ENCODE measurements at places on chromosomes 5 and 9.

DNA sequence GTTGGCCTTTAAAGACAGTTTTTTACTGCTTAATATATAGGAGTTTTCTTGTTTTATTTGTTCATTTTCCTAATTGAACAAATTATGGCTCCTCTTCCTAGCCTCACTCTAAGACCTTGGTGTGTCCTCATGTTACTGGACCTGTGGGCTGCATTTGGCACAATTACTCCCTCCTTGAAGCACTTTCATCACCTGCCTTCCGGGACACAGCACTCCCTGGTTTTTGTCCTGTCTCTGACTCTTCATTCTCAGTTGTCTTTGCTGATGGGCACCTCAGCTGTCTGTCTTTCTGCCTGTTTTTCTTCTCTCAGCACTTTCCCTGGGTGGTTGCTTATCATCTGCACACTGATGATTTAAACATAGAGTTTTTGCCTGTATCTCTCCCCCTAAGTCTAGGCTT is 13.6 kb downstream of the GTF3C4 start:
- DNase-seq, result no peak

DNA sequence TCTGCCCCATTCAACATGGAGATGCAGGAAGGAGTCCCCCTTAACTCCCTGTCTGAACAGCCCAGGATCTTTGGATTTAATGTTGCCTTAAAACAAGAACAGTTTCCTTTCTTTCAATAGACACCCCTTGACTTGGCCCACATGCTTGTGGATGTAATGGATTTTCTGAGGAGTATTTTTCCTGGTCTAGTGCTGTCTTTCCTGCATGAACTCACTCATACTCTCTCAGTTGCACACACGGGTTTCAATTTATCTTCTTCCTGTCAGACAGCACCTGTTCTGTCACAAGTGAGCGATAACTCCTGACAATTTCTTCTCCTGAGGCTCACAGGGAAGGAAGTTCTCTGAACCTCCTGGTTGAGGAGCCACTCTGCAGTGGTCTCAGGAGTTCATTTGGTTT is 85.1 kb downstream of the ACER2 start:
- no peak for DNase-seq

DNA sequence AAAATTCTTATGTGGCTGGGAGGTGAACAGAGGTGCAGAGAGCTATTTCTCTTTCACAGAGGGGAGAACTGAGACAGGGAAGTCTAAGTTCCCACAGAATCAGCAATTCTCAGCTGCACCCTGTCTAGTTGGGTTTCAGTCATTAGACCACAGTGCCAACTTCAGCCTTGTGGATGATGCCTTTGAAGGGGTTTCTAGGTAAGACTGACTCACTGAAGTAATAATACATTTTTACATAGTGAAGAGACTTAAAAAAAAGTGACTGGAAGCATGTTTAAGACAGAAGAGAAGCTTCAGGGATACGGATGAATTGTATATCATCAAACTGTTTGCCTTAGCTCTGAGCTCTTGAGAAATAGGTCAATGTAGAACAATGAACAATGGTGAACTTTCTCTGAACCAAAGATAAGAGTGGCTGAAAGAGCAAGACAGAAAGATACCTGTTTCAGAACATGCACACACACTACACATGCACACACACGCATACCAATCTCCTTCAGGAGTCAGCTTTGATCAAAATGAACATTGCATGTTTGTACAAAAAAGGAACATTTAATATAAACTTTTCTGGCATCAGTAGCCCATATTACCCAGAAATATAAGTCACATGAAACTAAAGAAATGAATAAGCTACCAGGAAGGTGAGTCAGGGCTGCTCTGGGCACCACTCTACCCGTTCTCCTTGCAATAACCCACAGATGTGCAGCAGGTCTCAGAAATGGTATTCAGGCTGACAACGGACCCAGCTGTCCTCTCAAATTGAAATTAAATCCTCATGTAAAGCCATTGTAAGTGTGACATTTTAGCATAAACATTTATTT is 12.6 kb upstream of the FYB1 start:
- peak; percentile 68 for DNase-seq

DNA sequence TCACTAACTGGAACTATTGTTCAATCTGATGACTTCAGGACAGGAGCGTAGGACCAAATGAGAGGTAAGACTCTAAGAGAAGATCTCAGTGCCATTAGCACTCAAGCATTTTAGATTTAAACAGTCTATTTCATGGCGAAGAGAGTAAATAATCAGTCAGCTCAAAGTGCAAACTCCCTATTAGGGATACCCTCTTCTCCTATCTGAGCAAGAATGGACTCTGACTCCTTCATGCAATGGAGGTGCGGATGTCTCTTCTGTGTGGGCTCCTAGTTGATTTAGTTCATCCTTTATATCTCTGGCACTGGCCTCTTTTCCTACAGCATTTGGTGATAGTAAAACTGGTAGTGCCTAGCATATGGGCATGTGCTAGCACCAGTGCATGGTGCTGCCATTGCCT is 144.6 kb downstream of the SMC2 start:
- no peak for DNase-seq

DNA sequence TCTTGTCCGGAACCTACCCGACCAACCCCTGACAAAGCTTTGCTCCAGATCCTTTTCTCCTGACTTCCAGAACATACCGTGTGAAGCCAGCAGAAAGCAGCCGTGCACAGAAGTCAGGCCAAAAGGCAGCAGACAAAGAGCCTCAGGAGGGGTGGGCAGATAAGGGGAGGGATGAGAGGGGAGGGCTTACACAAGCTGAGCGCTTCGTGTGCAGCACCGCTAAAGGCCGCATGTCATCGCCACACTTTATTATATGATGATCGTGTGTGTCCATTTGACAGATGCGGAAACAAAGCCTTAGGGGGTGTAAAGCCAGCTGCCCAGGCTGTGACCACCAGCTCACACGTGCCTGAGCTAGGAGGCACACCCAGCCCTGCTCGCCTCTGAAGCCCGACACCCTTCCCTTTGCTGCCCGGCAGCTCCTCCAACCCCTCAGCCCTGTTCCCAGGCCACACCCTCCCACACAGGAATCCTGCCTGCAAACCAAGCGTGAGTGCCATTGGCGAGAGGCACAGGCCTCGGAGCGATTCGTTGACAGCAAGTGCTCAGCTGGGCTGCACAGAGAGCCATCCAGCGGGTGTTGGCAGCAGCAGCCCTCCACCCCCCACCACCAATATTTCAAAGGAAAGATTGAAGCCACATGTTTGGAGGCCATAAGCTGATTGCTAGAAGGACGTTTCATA is 170.5 kb upstream of the SMIM23 start:
- DNase-seq, result no peak

DNA sequence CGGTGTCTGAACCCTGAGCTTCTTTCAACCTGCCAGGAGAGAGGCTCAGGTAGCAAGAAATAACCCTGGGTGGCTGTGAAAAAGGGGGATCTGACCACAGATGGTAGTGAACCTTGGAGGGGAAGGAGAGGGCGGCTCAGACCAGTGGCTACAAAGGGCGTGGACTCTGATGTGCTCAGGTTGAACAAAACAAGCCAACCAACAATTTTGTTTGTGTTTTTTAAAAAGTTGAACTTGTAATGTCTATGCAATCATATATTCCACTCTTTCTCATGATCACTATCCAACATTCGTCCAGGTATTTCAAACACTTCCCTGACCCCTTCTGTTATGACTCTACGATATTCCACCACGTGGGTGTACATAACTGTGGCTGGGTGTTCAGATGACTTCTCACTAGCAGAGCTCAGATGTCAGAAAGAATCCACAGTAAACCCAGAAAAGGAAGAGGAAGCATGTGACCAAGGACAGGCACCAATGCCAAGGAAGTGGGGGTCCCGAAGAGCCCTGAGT is 20.0 kb downstream of the PTPN3 start:
- no peak for DNase-seq

DNA sequence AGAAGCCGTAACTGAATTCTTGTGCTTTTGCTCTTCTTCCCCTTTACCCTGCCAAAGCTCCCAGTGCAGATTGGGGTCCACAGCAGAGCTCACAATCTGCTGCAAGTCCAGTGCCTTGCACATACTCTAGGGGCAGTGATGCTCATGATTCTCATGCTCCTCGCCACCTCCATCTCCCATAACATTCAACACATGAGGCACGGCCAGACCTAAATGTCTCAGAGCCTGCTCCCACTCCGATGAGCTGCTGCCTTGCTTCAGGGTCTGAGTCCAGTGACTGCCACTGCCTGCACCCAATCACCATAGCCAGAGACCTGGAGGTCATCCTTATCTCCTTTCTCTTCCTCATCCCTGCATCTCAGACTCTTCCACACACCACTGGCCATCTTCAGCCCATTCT is 10.5 kb downstream of the CSF1R start:
- DNase-seq, result no peak

- no peak for DNase-seq
Observed at GRCh38 chr5:92460505-92460904, 1077.4 kb upstream of the ARRDC3 start.

DNA sequence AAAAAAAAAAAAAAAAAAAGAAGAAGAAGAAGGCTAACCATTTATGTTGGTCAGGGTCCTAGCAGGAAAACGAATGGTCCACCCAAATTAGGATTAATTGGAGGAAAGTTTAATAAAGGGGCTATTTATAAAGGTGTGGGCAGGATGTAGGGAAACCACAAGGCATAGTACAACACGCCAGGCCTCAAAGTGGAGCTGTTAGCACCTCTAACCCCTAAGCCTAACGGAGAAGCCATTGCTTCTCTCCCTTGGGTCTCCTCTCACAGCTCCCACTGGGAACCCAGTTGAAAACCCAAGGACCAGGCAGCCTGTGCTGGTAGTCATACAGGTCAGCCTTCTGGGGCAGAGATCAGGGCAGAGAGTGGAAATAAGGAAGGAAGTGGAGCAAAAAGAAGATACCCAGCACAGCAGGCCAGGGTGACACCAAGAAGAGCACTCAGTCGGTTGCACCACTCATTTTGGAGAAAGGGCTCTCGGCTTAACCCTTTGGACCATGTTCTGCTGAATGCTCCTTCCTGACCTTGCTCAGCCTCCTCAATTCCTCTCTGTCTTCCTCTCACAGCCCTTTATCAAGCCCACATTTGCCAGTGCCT is 8.8 kb upstream of the GLIPR2 start:
- DNase-seq, result no peak

- no peak for DNase-seq
Observed at GRCh38 chr5:141878186-141878710, at the start of gene PCDH1. TSS of gene PCDH1 (minus strand) at chr5:141878410. CDS start at chr5:141878262, 148 bp downstream.

DNA sequence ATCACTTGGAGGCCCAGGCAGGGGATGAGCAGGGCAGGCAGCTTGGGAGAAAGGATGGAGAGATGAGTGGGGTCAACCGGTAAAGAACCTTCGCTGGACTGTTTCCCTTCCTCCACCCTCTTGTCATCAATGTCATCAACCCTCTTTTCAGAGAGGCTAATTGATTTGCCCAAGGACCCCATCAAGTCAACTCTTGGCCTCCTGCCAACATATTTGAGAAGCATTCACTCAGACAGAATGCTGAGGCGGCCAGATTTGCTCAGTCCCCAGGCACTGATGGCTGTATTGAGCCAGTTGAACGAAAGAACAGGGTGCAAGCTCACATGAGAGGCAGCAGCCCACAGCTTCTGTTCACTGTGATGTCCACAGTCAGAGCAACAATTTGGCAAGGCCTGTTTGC is 193.5 kb downstream of the RFK start:
- DNase-seq, result no peak

- DNase-seq, result no peak
Observed at GRCh38 chr5:142763701-142764100, 6.5 kb upstream of the ARHGAP26 start.

GRCh38 chr9:123395276-123395688 is 39.3 kb downstream of the CRB2 start:
- DNase-seq, result no peak

DNA sequence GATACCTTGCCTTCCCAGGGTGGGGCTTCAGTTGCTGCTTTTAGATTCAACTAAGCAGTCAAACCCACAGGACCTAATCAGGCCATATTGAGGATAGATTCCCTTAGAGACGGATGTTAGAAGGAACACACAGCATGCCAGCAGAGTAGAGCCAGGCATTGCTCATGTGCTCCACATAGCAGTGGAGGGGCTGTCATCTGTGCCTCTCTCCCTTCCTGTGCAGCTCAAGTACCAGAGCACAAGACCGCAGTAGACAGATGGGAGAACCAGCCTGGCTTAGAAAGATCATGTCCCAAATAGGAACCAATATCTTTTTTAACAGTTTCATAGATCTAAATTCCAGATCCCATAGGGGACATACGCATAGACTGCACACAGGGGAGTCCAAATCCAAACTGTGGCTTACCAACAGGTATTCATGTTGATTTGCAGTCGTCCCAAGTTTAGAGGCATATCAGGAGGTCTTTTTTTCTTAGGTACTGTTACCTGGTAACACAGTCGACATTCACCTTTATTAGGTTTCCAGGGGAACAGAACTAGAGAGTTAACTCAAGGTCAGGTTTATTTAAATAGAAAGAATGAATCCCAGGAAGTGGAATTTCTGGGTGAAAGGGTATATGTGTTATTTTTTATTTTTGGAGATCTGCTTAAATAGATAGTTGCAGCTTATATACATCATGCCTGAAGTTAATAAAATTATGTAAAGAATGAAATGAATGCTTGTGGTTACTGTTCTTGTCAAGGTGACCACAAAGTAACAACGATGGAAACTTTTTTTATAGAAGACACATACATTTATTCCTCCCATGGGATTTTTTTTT is 43.5 kb upstream of the PCAT7 start:
- DNase-seq, result no peak

GRCh38 chr5:84384604-84385575 is at the start of gene EDIL3:
TSS of gene EDIL3 (minus strand) at chr5:84384880. CDS start at chr5:84384374, 506 bp downstream.
- no peak for DNase-seq

DNA sequence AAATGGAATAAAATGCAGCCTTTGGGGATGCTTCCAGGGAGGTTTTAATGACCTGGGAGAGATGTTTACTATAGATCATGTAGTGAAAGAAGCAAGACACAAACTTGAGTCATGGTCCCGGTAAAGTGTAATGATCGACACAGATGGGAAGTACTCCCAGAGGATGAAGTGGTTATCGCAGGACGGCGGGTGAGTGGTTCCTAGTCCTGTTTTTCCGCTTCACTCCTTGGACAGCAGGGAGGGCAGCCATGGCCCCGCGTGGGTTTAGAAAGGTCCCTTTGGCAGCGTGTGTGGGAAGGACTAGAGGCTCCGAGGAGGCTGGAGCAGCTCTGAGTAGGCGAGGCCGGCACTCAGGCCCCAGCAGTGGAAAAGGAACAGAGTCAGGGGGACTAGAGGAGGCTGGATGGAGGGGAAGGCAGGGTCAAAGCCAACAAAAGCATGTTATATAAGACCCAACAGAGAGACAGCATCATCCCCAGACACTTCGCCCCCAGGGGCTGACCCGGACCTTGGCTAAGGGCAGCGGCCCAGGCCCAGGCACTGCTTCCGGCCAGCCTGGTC is 49.2 kb upstream of the STXBP1 start:
- DNase-seq, result no peak

- DNase-seq, result peak; percentile 63
Observed at GRCh38 chr5:66553916-66554575, 42.1 kb upstream of the MAST4 start.

GRCh38 chr5:159178978-159179377 is 30.4 kb downstream of the RNF145 start:
- peak; percentile 41 for DNase-seq

DNA sequence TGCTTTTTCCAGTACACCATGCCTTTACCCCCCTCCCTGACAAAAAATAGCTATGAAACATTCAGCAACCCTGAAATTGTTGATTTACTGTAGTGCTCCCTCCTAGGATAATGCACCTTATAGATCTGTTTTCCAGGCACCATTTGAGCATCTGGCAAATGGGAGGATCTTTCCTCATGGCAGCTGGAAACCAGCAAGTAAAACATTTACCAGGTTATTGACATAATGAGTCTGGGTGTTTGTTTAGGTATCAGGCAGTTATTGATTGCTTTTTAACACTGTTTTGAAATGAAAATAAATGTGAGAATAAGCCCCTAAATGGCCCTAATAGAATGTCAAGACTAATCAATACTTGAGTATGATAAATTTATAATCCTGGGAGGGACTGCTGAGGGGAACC is 57.3 kb upstream of the KLF4 start:
- no peak for DNase-seq

GRCh38 chr5:82793808-82794419 is 283.3 kb downstream of the TMEM167A start:
- peak; percentile 13 for DNase-seq

Data from stimulated activated CD4-positive, alpha-beta T cell treated with anti-CD3 and anti-CD28 coated beads, Interleukin-1b, Interleukin-23, amount 100 ng/mL, for 48 hours (primary cell).